ENCODE measurements at places on chromosomes 12 and 14.
A peak's percentile ranks its signal among the peaks of the same experiment; 100 is the strongest.

- no peak for DNase-seq
Observed at GRCh38 chr14:55470025-55470424, 29.6 kb upstream of the TBPL2 start.

DNA sequence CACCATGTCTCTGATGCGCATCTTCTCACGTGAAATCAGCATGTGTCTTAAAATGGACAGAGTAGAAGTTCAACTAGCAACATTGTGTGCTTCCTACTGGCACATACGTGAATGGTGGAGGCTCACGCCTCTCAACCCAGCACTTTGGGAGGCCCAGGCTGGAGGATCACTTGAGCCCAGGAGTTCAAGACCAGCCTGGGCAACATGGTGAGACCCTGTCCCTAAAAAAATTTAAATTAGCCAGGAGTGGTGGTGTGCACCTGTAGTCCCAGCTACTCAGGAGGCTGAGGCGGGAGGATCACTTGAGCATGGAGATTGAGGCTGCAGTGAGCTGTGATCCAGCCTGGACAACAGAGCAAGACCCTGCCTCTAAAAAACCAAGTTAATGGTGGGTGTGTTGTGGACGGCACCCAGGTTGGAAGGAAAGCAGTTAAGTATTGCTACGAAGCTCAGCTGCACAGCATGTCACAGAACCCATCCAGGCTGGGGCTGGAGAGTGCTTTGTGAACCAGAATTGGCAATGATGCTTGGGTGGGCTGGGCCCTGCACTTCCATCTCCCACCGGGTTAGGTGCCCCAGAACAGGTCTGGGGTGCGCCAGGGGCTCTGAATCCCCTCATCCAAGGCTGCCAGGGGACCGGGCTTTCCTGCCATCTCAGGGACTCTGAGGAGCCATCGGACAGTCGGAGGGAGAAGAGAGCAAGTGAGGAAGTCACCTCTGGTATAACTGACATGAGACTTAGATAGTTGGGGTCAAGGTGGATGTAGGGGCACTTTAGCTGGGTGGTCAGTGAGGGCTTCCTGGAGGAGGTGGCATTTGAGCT, 33.0 kb upstream of the ULK1 start:
- no peak for DNase-seq

GRCh38 chr12:46200551-46200950, 68.3 kb downstream of the SLC38A1 start:
- no peak for DNase-seq

DNA sequence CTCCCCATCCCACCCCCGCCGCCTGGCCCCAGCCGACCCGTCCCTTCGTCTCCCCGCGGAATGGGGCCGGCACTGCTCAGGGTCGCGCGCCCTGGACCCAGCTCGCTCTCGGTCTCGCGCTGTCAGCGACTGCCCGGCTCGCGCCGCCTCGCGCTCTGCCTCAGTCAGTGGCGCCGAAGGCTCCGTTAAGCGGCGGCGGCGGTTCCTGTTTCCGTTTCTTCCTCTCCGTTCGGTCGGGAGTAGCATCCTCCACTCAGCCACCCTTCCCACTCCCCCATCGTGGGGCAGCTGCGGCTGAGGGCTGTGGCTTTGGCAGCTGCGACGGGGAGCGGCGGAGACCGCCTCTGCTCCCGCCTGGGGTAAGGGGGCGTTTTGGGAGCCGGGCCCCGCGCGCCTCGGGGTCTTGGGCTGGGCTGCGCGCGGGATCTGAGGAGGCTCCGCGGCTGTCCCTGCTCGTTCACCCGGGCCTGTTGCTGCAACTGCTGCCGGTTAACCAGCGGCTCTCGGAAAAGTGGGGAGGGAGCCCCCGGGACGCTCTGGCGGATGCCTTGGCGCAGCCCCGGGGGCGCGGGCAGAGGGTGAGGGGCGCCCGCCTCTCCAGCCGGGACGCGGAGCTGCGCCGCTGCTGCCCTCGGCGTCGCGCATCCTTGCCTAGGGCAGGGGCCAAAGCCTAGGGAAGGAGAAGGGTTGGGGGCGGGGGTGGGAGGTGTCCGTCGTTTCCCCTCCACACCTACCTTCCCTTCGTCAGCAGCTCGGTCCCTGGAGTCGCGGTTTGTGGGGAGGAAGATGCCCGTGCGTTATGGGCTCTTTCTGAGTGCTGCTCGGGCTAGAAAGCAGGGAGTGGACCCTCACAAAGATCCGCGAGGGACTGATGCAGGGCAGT, 567 bp downstream of the FUT8 start:
- peak; percentile 67 for DNase-seq

DNA sequence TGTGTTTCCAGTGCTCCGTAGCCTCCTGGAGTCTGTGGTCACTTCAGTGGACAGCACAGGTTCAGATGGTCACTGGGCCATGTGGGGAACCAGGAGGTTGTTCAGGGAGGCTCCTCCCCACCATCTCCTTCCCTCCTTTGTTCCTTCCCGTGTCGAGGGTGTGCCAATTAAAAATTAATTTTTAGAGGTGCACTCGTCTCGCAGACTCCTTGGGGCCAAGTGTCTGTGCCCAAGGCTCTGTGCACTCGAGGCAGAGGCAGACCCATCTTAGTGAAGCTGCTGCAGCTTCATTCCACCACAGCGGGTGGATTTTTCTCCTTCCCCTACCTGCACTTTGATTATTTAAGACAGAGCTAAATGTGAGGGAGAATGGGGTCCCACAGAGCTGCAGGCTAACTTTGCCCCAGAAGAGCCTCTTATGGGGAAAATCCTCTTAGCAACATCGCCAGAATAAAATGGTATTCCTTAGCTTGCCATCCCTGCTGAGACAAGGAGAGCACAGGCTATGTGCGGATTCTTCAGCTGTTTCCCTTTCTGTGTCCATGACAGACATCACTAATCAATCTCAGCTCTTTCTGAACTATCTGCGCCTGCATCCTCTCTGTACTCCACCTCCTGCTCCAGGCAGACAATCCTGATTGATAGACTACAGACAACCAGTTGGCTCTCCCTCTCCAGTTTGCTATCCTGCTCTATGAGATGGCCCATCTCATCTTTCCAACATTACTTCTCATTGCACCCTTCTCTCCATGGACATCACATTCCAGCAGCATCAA, 159.5 kb downstream of the VRK1 start:
- no peak for DNase-seq

DNA sequence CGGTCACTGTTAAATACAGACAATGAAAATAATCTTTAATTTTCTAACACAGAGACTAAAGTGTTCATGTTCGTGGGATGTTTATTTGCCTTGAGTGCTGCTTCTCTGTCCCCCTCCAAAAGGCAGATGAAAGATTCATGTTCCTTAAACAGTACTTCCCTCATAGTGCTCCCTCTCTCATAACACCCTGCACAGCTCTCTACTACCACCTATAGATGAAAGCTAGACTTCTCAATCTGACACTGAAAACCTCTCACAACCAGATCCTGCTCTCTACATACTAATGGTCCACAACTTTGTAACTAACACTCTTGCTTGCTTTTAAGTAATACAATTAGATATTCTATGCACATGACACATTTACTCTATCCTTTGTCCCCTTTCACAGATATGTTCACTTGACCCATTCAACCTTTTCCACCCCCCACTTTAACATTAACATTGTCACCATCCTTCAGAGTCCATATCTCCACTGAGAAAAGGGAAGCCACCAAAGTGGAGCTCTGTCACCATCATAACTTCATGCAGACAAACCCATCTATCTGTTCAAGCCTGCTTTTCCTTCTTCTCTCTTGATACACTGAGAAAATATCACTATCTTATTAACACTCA, 266.4 kb upstream of the USP15 start:
- DNase-seq = no peak

GRCh38 chr12:59484575-59484974, 111.3 kb upstream of the SLC16A7 start:
- no peak for DNase-seq

DNA sequence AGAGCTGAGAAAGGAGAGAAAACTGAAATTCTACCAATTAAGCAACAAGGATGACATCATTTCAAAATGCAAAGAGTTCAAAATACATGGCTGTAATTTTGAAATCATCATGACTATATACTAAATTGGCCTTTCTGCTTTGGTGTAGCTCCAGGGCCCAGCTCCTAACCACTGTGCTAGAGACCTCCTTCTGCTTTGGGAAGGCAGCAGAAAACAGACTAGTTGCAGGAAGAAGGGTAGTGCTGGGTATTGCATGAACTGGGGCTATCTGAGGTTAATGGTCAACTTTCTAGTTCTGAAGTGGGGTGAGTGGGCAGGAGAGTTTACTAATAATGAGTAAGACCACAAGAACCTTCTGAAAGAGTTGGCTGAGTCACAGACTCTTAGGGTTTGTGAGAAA, 66.2 kb downstream of the PTGER2 start:
- no peak for DNase-seq
